ENCODE measurements at places on chromosomes 5 and 9. TPM values are rescaled to one million over a fixed set of nuclear protein-coding genes. Genes with fewer than 3 reads are reported as not detected.

The GLRA1 gene
- total RNA-seq, result under 0.01 TPM

The ISCA1 gene
- 92.5 TPM for total RNA-seq

The VDAC1 gene
- total RNA-seq, result 244 TPM

The ZNF366 gene
- total RNA-seq, result 0.82 TPM

The DOCK8 gene
- 2.4 TPM for total RNA-seq

The ICE1 gene
- 36.3 TPM for total RNA-seq

The CDC25C gene
- total RNA-seq, result 2.4 TPM

The SIT1 gene
- not detected for total RNA-seq

The KIAA1958 gene
- total RNA-seq, result 10.6 TPM

The IDNK gene
- total RNA-seq, result 6.5 TPM

The C1QTNF2 gene
- 2.0 TPM for total RNA-seq

The TAL2 gene
- total RNA-seq, result 13.5 TPM

The CLIC3 gene
- total RNA-seq, result not detected

The FCN2 gene
- not detected for total RNA-seq

The CATSPER3 gene
- 0.82 TPM for total RNA-seq

The SMIM23 gene
- total RNA-seq, result not detected

The DDX46 gene
- total RNA-seq, result 24.1 TPM

The PCDHB4 gene
- 4.5 TPM for total RNA-seq

The DAPK1 gene
- total RNA-seq, result 66.0 TPM

The PTPN3 gene
- 3.3 TPM for total RNA-seq

The COL5A1 gene
- 2.9 TPM for total RNA-seq

The SPINK5 gene
- not detected for total RNA-seq

The TTC16 gene
- not detected for total RNA-seq

The ALDH1B1 gene
- 11.0 TPM for total RNA-seq

The TEX48 gene
- not detected for total RNA-seq

The GLDC gene
- total RNA-seq, result 13.5 TPM

The CCDC183 gene
- 2.0 TPM for total RNA-seq

The TOR4A gene
- 0.41 TPM for total RNA-seq

The MLANA gene
- total RNA-seq, result not detected

The IL3 gene
- total RNA-seq, result not detected

The FAT2 gene
- 3.3 TPM for total RNA-seq

The LCN12 gene
- total RNA-seq, result not detected

The RUFY1 gene
- total RNA-seq, result 26.1 TPM

The LHX6 gene
- total RNA-seq, result 11.8 TPM

The JAKMIP2 gene
- total RNA-seq, result 56.3 TPM

The TAF1L gene
- total RNA-seq, result under 0.01 TPM

The GNA14 gene
- total RNA-seq, result 1.6 TPM

The PJA2 gene
- 297 TPM for total RNA-seq

The FGF10 gene
- 2.4 TPM for total RNA-seq

The PGM5 gene
- total RNA-seq, result 3.3 TPM

The ARID3C gene
- total RNA-seq, result 0.82 TPM

The PFN3 gene
- 0.82 TPM for total RNA-seq

The SOHLH1 gene
- total RNA-seq, result not detected

The ZBTB34 gene
- 73.8 TPM for total RNA-seq
